NCI-H2081 (cell line): ENCODE measurements at places on chromosomes 12 and 14.

DNA sequence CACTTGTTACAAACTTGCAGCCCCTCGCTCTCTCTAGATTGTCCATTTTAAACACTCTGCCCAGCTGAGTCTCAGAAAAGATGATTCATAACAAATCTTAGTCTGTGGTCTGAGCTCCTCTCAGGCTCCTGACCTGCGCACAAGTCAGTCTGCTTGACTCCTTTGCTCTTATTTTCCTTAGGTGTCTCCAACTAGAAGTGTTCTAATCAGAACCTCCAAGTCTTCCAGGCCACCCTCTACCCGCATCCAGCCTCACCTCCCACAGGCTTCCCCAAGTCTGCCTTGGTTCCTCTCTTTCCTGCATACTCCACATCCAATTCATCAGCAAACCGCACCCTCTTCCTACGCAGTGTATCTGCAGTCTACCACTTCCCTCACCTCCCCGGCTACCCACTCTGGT is 42.4 kb upstream of the BDKRB2 start:
- no peak for DNase-seq

DNA sequence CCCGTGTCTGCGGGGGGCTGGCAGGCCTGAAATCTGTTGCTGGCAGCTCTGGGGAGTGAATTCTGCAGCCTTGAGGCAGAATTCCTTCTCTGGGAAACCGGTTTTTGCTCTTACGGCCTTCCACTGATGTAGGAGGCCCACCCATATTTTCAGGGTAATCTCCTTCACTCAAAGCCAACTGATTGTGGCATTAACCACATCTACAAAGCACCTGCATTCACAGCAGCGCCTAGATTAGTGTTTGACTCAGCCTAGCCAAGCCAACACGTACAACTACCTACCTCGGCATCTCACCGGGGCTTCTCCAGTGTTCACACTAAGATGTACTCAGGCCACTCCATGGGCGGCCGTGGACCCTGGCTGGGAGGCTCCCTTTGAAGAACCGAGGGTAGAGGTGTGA is 15.8 kb downstream of the C12orf43 start:
- no peak for DNase-seq

- DNase-seq: peak; percentile 12
Observed at GRCh38 chr14:93549595-93549994, 118.9 kb downstream of the UNC79 start.

GRCh38 chr14:103607822-103608221 is 21.2 kb upstream of the KLC1 start:
- no peak for DNase-seq

DNA sequence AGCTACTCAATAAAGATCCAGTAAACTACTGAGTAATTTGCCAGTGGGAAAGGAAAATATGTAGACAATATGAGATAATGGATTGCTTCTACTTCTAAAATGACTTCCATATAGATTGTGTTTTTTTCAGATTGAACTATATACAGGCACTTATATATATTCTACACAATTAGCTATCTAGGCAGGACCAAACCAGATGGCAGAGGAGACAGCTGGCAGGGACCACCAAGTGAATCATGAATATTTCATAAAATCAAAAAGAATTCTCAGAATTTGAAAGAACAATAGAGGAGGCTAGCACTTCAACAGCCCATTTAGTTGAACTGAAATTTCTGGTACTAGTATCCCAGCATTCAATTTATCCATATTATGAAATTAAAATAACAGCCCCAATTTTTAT is 338.0 kb upstream of the RPL10L start:
- DNase-seq: no peak

GRCh38 chr12:92089559-92089958 is 56.1 kb downstream of the BTG1 start:
- no peak for DNase-seq
